ENCODE measurements at places on chromosomes 13 and 19. TPM values are rescaled to one million over a fixed set of nuclear protein-coding genes. Genes with fewer than 3 reads are reported as not detected.

DNA sequence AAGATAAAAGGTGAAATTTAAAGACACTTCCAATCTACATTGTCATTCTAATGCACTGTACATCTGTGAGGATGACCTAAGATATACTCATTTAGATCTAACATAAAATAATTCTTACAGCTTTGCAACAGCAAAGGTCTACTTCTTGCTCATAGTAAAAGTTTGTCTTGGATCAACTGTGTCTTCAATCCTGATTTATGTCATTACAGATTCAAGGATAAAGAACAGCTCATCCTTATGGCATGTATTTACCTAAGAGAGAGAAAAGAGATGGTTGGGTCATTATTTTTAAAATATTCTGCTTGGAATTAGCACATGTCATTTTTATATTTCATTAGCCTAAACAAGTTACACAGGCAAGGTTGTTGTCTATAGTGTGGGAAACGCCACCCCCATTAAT, 2193.1 kb downstream of the PCDH9 start:
- H3K4me1 ChIP-seq = no peaks in the 10 kb centered on the region
- no peaks in the 10 kb centered on the region for H3K27me3 ChIP-seq
- DNase-seq = no peak
- H3K4me3 ChIP-seq = no peak overlapping the region

DNA sequence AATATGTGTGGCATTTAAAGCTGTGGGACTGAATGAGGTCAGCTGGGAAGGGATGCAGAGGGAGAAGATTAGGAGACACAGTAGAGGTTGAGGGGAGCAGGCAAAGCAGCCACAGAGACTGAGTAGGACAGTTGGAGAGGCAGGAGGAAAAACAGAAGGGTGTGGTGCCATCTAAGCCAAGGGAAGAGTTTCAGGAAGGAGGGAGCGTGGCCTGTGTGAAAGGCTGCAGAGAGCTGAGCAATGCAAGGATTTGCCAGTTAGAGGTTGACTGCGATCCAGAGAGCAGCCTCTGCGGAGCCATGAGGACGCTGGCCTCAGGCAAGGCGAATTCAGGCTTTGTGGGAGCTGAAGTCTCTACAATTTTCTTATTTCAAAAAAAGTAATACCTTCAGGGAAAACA, 28.9 kb downstream of the SOX21 start:
- H3K4me1 ChIP-seq = no peaks in the 10 kb centered on the region
- DNase-seq = no peak
- H3K27me3 ChIP-seq = peaks cover 10% of the 10 kb centered on the region
- no peak overlapping the region for H3K4me3 ChIP-seq

GRCh38 chr19:53424968-53425597, 6.7 kb upstream of the ZNF761 start:
- no peaks in the 10 kb centered on the region for H3K4me1 ChIP-seq
- no peaks in the 10 kb centered on the region for H3K36me3 ChIP-seq
- no peak overlapping the region for H3K27ac ChIP-seq
- no peak overlapping the region for H3K4me3 ChIP-seq
- no peak for DNase-seq
- H3K27me3 ChIP-seq = no peaks in the 10 kb centered on the region

- no peaks in the 10 kb centered on the region for H3K27me3 ChIP-seq
- no peaks in the 10 kb centered on the region for H3K36me3 ChIP-seq
- H3K4me1 ChIP-seq = no peaks in the 10 kb centered on the region
Observed at GRCh38 chr13:20430296-20430695, 95.4 kb downstream of the CRYL1 start.

GRCh38 chr19:55712804-55713631, 25.2 kb downstream of the NLRP9 start:
- H3K27me3 ChIP-seq = peaks cover 11% of the 10 kb centered on the region
- no peak overlapping the region for H3K4me3 ChIP-seq
- H3K36me3 ChIP-seq = no peaks in the 10 kb centered on the region
- H3K27ac ChIP-seq = no peak overlapping the region
- no peaks in the 10 kb centered on the region for H3K4me1 ChIP-seq
- DNase-seq = no peak

GRCh38 chr13:23820530-23820929, 68.7 kb downstream of the MIPEP start:
- H3K4me1 ChIP-seq = no peaks in the 10 kb centered on the region
- no peak for DNase-seq
- no peaks in the 10 kb centered on the region for H3K27me3 ChIP-seq
- H3K36me3 ChIP-seq = no peaks in the 10 kb centered on the region
- H3K27ac ChIP-seq = no peak overlapping the region
- no peak overlapping the region for H3K4me3 ChIP-seq

- H3K4me3 ChIP-seq = peak overlapping the region; percentile 38
- H3K4me1 ChIP-seq = peaks cover 27% of the 10 kb centered on the region
- H3K27me3 ChIP-seq = no peaks in the 10 kb centered on the region
- DNase-seq = no peak
- peak overlapping the region; percentile 8 for H3K27ac ChIP-seq
- H3K36me3 ChIP-seq = no peaks in the 10 kb centered on the region
Observed at GRCh38 chr19:996051-996838, 4.0 kb upstream of the GRIN3B start.

- no peaks in the 10 kb centered on the region for H3K36me3 ChIP-seq
- no peaks in the 10 kb centered on the region for H3K4me1 ChIP-seq
- H3K27me3 ChIP-seq = no peaks in the 10 kb centered on the region
- no peak overlapping the region for H3K27ac ChIP-seq
- no peak overlapping the region for H3K4me3 ChIP-seq
Observed at GRCh38 chr19:51737924-51738323, 13.8 kb downstream of the FPR1 start.

DNA sequence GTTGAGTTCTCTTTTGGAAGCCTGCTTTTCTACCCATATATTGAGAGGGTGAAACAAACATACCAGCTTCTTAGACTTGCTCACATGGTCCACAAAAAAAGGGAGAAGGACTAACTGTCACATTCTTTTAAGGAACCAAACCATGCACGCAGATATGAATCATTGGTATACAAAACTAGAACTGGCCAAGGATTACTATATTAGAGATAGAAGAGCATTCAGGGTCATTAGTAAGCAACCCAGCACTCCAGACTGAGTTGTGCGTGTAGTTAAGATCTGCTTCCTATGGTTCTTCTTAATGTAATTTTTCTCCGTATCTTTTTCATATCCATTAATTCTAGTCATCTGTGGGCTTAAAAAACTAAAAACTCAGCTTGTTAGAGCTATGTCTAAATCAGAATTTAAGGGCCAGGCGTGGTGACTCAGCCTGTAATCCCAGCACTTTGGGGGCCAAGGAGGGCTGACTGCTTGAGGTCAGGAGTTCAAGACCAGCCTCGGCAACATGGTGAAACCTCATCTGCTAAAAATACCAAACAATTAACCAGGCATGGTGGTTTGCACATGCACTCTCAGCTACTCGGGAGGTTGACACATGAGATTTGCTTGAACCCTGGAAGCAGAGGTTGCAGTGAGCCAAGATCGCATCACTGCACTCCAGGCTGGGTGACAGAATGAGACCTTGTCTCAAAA, 19.6 kb downstream of the ALG5 start:
- DNase-seq = no peak
- no peak overlapping the region for H3K27ac ChIP-seq
- H3K4me3 ChIP-seq = no peak overlapping the region
- peaks cover 25% of the 10 kb centered on the region for H3K36me3 ChIP-seq
- no peaks in the 10 kb centered on the region for H3K27me3 ChIP-seq

DNA sequence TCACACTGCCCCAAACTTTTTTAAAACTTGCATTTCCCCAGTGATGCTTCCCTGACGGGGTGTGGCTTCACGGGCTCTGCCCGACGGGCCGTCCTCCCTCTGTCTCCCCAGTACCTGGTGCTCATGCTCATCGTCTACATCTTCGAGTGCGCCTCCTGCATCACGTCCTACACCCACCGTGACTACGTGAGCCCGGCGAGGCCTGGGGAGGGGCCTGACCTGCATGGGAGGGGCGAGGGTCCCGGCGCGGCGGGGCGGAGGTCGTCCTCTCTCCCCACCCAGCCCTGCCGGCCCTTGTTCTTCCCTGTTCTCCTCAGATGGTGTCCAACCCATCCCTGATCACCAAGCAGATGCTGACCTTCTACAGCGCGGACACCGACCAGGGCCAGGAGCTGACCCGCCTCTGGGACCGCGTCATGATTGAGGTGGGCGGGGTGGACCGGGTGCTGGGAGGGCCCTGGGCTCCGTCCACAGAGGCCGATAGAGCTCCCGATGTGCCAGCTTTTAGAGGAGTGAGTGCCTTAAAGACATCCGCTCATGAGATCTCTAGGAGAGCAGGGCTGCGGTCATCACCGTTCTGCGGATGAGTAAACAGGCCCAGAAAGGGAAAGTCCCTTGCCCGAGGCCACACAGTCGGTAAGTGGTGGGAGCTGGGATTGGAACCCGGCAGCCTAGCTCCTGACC, 6.9 kb downstream of the UPK1A start:
- DNase-seq = peak; percentile 53
- H3K4me1 ChIP-seq = 0 out of 2 replicates have a peak, but pooled peaks cover 2% of the 10 kb centered on the region
- peak overlapping the region; percentile 61 for H3K27ac ChIP-seq
- no peaks in the 10 kb centered on the region for H3K36me3 ChIP-seq

DNA sequence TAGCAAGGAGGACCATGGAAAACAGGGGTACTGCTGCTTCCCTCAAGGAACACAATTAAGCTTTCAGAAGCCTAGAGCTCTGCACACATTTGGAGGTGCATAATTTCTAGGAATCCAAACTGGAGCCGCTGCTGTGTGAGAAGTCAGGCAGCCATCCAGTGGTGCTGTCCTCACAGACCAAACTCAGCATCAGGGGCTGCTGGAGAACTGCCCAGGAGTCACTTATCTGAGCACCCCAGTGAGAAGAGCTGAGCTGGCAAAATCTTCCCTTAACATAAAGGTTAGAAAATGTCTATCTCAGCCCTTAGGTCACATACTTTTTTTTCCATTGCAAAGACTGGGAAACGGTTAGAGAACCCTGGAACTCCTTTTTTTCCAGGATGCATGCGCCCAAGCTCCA, 72.8 kb downstream of the ATP7B start:
- H3K27me3 ChIP-seq = no peaks in the 10 kb centered on the region
- peaks cover 21% of the 10 kb centered on the region for H3K4me1 ChIP-seq
- no peak overlapping the region for H3K27ac ChIP-seq
- DNase-seq = no peak

GRCh38 chr19:17575871-17576757, 20.7 kb downstream of the COLGALT1 start:
- no peak for DNase-seq
- no peaks in the 10 kb centered on the region for H3K27me3 ChIP-seq
- H3K4me1 ChIP-seq = peaks cover 41% of the 10 kb centered on the region
- no peak overlapping the region for H3K4me3 ChIP-seq
- H3K27ac ChIP-seq = peak overlapping the region; percentile 47
- H3K36me3 ChIP-seq = peaks cover 36% of the 10 kb centered on the region

The SHD gene
- total RNA-seq = 2.0 TPM

The TPTE2 gene
- not detected for total RNA-seq

The ASF1B gene
- total RNA-seq = 78.1 TPM
